ENCODE measurements at places on chromosomes 4 and X.

- DNase-seq: no peak
Observed at GRCh38 chr4:55447831-55448230, 52.1 kb downstream of the TMEM165 start.

DNA sequence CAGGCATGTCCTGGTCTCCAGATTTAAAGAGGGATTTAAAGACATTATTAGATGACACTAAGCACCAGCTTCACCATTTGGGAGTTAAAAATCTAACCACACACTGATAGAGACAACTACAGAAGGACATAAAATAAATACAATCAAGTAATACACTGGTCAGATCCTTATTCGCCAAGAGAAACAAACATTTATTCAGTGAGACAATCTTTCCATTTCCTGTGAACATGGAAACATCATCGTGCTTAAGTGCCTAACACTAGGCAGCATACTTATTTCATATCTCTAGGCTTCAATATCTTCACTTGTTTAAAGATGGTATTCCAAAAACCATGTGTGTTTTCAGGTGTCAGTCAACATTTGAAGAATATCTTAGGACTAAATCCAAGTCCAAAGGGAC lies 103.6 kb downstream of the AREG start:
- DNase-seq: no peak

- no peak for DNase-seq
Observed at GRCh38 chr4:145298885-145299284, 118.5 kb upstream of the OTUD4 start.

GRCh38 chrX:38214551-38215531 lies 5.8 kb downstream of the SRPX start:
- DNase-seq: no peak

DNA sequence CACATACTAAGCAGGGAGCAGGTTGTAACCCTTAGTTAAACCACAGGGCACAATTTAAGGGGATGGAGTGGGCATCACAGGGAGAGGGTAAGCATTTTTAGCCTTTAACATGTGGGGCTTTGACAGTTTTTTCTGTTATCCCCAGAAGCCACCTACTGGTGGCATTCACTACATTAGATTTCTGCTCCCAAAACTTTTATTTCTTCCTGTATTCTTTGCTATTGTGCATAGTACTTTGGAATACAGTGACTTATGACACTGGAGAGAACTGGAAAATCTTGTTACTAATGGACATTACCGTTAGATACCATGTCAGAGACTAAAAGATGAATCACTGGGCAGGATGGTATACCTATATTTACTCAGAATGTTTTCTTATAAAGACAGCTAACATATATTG lies 7.3 kb downstream of the TRIM75 start:
- DNase-seq: no peak

DNA sequence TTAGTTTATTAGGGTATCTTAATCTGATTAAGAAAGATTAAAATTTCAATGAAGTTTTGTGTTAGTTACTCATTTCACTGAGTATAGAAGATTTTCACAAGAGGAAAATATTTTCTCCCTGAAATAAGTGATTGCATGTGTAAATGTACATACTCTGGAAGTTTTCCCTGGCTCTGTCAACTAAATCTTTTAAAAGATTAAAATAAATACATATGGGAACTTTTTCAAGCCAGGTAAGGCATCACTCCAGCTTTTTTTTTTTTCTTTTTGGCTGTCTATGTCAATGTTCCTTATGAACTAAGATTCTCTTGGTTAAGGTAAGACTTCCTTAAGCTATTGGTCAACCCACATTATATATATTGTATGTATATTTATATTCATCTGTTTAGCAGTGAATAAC lies 117.6 kb downstream of the CBR4 start:
- DNase-seq: no peak

DNA sequence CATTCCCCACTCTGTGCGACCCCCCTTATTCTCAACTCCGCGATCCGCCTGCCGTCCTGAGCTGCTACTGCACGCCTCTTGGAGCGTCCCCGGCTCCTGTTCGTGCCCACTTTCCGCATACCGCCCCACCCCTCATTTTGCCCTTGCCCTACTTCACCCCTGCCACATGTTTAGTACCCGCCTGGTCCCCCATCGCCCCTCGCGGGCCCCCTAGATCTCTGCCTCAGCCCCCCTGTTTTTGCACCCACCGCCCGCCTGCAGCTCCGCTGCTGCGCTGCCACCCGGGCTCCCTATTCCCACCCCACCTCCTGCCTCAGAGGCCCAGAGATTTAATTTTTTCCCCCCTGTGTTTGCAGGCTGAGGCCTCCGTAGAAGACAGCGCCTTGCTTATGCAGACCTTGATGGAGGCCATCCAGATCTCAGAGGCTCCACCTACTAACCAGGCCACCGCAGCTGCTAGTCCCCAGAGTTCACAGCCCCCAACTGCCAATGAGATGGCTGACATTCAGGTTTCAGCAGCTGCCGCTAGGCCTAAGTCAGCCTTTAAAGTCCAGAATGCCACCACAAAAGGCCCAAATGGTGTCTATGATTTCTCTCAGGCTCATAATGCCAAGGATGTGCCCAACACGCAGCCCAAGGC lies 1.4 kb downstream of the MAGED1 start:
- no peak for DNase-seq

GRCh38 chr4:85733798-85734197 lies 258.8 kb downstream of the ARHGAP24 start:
- DNase-seq: no peak

- DNase-seq: no peak
Observed at GRCh38 chr4:27947302-27947701, 1086.7 kb downstream of the STIM2 start.

DNA sequence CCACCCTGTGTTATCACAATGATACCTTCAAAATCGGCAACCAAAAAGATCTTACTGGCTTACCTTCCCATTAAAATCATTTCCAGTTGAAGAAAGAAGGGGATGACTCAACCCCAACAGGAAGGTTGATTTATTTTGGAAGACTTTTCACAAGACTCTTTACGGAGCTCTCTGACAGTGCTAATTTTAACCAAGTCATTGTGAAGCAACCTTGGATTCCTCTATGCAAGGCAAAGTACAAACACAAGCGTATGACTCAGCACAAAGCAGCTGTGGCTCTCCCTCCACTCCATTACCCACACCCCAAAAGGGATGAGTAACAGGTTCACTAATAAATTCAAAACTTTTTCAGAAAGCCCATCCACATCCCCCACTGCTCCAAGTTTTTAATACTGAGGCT lies 213.8 kb upstream of the FGF13 start:
- DNase-seq: no peak

- no peak for DNase-seq
Observed at GRCh38 chr4:17030543-17030942, 132.1 kb upstream of the LDB2 start.

DNA sequence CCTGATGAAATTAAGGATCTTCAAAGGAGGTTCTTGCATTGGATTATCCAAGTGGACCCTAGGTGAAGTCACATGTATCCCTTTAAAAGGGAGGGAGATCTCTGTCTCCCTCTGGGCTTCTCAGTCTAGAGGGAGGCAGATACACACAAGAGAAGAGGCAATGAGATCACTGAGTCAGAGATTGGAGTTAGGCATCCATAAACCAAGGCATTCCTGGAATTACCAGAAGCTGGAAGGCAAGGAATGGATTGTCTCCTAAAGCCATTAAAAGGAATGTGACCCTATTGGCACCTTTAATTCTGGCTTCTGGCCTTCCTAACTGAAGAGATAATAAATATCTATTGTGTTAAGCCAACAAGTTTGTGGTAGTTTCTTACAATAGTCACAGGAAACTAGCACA lies 383.2 kb downstream of the PACRGL start:
- no peak for DNase-seq

DNA sequence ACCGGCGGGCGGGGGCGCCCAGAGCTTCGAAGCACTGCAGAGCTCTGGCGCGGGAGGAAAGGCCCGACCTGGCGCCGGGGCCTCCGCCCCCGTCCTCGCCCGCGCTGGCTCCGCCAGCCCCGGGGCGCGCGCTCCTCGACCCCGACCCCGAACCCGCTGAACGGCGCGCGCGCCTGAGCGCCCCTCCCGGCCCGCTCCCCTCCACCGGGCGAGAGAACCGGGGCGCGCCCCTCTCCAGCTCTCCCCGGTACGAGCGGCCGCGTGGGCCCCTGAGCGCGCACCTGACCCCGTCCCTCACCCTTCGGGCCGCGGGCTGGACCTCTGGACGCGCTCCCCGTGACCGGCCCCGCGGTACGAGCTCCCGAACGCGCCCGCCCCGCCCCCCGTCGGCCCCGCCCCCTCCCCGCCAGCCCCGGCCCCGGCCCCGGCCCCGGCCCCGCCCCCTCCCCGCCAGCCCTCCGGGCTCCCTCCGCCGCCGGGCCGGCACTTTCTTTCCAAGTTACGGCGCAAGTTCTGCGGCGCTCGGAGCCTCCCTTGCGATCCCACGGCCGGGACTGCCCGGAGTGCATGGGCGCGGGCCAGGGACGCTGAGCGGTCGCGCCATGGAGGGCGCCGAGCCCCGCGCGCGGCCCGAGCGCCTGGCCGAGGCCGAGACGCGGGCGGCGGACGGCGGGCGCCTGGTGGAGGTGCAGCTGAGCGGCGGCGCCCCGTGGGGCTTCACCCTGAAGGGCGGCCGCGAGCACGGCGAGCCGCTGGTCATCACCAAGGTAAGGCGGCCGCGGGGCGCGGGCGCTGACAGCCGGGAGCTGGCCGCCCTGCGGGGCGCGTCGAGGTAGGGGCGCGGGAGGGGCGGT lies at the start of gene SHROOM2:
TSS of gene SHROOM2 (plus strand) at position 486 of the 854 bp plus-strand sequence. CDS start at position 603, 117 bp downstream.
- no peak for DNase-seq

- no peak for DNase-seq
Observed at GRCh38 chr4:180422989-180423711, 1820.1 kb upstream of the TENM3 start.

GRCh38 chr4:138959097-138959815 lies 56.3 kb upstream of the NOCT start:
- DNase-seq: no peak

GRCh38 chrX:119477812-119478232 lies 9.6 kb downstream of the SLC25A5 start:
- no peak for DNase-seq

DNA sequence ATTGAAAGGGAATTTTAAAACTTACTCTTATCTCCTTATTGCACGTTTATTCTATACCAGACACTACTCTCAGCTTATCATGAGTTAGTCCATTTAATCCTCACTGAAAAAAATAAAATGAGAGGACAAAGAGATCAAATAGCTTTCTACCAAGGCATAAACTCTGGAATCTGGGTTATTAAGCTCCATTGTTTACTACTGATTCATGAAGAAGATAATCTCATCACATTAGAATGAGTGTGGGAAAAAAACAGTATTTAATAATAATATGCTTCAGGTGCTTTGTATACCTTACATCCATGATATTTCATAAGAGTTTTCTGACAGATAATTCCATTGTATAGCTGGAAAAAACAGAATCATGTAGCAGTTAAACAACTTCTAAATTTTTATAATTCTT lies 1092.6 kb downstream of the TECRL start:
- DNase-seq: no peak

- DNase-seq: no peak
Observed at GRCh38 chrX:3290561-3290960, 55.9 kb downstream of the MXRA5 start.

GRCh38 chr4:185138161-185138560 lies 4.9 kb upstream of the SLC25A4 start:
- DNase-seq: no peak

- DNase-seq: no peak
Observed at GRCh38 chr4:40957281-40957680, 207.5 kb downstream of the NSUN7 start.

DNA sequence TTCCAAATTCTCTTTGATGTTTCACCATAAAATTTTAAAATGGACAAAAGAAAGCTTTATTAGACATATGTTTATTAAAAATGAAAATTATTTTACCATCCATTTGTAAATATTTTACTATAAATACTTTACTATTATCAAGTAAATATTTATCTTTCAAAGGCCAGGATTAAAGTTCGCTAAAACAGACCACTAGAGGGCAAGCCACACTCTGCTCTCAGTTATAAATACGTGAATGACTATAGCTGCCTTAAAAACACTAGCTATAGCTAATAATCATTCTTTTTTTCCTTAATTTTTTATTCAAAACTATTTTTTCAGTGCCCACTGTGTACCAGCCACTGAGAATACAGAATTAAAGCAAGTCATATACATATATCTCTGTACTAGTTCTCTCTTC lies 38.6 kb downstream of the UNC5C start:
- DNase-seq: no peak

GRCh38 chr4:126733301-126733700 lies 899.5 kb upstream of the INTU start:
- no peak for DNase-seq

GRCh38 chr4:183287677-183288076 lies 32.4 kb downstream of the CLDN22 start:
- DNase-seq: no peak

DNA sequence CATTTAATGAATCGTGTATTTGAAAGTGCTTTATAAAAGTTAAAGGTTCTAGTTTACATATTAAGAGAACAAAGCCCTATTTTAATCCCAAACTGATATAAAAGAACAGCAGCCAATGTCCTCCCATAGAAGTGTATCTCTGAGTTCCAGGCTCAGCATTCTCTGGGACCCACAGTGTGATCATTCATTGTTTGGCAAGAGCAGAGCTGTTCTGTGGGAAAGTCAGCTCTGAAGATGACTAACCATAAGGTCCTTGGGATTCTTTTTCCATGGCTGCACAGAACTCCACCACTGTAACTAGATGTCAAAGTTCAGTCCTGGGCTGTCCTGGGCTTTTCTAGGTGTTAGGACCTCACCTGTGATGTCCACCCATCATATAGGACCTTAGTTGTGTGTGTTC lies 157.0 kb upstream of the TLL1 start:
- DNase-seq: no peak

- DNase-seq: no peak
Observed at GRCh38 chr4:184744236-184744635, 10.3 kb upstream of the CENPU start.

DNA sequence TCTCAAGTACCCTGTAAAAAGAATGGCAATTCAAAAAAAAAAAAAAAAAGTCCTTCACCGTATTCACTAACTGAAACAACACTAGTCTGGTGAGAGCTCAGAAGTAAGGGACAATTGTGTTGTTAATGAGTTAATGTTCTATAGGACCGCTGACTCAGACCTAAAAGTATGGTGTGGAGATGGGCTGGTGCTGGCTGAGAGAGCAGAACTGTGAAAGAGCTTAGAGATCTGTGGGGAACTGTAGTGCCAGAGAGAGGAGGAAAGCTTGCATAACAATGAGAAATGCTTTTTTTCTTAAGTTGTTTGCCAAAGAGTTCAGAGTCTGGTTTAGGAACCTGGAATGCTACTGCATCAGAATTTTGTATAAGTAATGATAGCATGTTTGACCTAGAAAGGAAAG lies 65.1 kb downstream of the LHFPL1 start:
- DNase-seq: no peak

GRCh38 chrX:33339219-33339618 lies 127.9 kb upstream of the DMD start:
- no peak for DNase-seq

- DNase-seq: no peak
Observed at GRCh38 chr4:145153904-145154298, 26.5 kb downstream of the OTUD4 start.

- DNase-seq: no peak
Observed at GRCh38 chrX:72394518-72395170, 88.9 kb upstream of the CITED1 start.
